GM13976 (cell line): ENCODE measurements at places on chromosomes 4 and X.

DNA sequence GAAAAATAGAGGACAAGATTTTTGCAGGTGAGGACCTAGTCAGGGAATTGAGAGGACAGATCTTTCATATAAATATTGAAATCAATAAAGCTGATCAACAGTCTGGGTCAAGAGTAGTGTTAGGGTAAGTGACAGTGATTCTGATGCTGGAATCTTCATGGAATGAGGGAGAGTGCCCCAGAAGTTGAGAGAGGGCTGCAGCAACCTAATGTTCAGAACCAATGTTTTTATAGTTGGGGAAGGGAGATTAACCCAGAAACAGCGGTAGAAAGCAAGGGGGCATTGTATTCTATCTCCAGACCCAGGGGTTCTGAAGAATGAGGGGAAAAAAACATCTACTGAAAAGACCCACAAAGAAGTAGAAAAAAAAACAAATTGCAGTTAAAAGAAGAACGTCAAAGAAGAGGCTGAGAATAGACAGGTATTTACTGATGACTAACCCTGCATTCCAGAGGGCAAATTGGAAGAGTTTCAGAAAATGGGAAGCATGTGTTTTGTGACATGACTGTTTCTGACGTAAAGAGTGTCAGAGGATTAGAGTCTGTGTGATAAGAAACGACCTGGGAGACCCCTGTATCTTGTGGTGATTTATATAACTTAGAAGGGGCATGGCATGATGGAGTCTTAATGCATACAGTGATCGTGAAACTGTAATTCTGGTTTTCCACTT is 819.6 kb upstream of the EPHA5 start:
- DNase-seq: no peak

GRCh38 chr4:60744767-60745166 is 455.4 kb upstream of the ADGRL3 start:
- DNase-seq: no peak

DNA sequence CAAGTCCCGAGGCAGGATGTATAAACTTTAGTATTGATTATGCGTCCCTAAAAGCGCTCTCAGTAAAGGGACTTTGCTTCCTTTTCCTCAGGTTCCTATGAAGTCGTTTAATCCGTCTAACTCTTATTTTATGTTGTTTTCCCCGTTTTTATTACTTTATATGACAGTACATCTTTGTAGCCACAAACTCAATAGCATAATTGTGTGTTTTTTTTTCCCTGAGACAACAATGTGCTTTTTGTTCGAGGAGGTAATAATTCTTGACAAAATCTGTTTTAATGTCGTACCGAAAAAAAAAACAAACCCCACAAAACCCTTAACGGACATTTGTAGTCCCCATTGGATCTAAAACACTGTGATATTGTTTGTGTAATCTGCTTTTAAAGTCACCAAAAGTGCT is 17.9 kb upstream of the PPP2R3B start:
- DNase-seq: no peak

- DNase-seq: no peak
Measured at GRCh38 chr4:39452153-39452859, 6.4 kb downstream of the RPL9 start.

DNA sequence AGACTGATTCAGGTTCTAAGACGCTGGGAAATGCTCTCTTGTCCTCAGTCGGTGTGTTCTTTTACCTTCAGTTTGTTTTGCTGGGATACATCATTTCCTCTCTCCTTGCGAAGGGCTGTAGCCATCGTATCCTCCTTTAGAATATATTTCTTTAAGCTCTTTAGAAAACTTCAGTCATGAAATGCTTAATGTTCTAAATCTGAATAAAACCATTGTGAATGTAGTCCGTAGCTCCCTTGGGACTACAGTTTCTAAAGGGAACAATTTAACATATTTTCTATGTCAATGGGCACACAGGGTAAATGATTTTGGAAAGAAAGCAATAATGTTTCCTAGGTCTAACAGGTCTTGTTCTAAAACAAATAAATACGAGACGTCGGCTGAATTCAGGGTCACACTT is 40.6 kb downstream of the STOX2 start:
- DNase-seq: no peak

GRCh38 chr4:154982187-154983047 is 201.3 kb downstream of the RBM46 start:
- DNase-seq: peak; percentile 39

DNA sequence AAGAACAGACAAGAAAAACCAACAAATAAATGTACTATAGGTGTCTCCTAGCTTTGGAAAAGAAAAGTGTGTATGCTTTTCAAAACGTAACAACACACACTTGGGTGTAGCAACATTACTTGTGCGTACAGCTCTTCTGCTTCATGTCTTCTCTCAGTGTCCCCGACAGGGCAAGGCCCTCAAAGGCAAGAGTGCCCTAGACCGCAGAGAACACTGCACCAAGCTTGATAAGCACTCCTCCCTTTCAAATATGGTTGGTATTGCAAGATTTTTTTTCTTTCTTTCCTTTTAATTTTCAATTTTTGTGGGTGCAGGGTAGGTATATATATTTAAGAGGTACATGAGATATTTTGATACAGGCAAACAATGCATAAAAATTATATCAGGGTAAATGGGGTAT is 106.8 kb downstream of the EIF4E start:
- no peak for DNase-seq

DNA sequence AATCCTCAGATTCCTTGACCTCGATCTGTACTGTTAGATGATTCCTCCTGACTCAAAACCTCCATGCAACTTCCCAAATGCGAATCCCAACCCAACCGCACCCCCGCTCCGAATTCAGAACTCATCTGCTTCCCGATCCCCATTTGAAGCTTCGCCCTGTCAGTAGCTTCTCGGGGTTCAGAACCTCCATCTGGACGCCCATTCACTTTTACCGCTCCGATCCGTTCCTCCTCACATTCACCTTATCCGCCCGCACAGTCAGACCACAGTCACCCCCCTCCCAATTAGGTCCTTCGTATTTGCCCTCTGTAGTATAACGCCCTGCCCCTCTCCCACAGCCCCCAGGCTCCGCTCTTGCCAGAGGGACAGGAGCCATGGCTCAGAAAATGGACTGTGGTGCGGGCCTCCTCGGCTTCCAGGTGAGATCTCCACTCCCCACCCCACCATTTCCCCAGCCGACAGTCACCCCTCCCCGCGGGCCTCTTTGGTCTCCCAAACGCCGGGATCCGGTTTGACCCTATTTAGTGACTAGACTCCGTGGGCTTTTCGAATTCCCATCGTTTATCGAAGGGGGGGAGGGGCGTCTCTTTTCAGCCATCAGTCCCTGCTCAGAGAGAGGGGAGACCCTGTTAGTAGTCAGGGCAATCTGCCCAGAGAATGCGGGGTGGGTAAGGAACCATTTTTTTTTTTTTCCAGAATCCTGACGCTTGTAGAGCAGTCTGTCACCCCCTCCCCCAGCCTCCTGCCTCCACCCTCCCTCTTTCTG is 691 bp downstream of the MAGED1 start:
- DNase-seq: no peak

DNA sequence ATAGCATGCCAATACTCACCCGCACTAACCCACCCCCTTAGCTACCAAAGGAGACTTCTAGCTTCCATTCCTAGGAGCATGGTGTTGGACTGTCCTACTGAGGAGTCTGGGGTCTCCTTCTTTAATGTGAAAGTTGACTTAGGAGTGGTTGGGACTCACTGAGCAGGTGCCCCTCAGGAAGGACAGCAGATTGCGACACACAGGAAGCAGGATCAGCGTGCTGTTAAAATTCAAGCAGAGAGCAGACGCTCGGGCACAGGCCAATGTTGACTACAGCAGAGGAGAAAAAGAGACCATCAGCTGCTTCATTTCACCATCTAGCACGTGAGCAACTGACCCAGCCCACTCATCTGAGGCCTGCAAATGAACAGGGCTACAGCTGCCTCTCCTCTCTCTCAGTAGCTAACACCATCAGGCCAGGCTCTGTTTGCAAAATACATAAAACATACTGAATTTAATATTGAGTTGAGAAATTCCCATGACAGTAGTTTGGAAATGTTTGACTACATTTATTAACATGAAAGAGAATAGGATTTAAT is 10.8 kb downstream of the NOX1 start:
- DNase-seq: no peak

DNA sequence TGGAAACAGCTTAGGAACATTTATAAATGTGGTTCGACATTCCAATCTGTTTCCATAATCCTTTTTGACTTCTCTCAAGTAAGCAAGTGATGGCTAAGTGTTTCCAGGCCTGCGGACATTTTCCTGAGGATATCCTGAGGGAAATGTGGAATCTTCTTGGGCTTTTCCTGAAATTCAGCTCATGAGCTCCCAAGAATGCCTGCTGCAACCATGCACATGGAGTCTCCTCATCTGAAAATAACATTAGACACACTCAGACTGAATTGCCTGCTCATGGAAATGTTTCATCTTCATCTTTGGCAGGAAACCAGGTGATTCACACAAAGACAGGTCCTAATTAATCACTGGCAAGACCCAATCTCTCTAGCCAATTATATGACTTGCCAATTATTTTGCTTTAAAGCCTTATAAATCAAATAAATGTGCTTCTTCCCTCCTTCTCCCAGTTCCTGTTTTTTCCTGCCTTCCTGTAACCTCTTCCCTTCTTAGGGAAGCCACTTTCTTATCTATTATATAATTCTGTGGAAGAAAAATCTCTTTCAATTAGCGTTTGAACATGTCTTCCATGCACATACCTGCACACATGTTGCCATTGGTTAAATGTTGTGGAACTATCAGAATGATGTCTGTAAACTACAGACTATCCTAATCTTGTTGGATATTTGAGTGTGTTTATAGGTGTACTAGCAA is 104.6 kb upstream of the MXRA5 start:
- no peak for DNase-seq

- no peak for DNase-seq
Measured at GRCh38 chr4:182193311-182193710, 49.9 kb upstream of the TENM3 start.

DNA sequence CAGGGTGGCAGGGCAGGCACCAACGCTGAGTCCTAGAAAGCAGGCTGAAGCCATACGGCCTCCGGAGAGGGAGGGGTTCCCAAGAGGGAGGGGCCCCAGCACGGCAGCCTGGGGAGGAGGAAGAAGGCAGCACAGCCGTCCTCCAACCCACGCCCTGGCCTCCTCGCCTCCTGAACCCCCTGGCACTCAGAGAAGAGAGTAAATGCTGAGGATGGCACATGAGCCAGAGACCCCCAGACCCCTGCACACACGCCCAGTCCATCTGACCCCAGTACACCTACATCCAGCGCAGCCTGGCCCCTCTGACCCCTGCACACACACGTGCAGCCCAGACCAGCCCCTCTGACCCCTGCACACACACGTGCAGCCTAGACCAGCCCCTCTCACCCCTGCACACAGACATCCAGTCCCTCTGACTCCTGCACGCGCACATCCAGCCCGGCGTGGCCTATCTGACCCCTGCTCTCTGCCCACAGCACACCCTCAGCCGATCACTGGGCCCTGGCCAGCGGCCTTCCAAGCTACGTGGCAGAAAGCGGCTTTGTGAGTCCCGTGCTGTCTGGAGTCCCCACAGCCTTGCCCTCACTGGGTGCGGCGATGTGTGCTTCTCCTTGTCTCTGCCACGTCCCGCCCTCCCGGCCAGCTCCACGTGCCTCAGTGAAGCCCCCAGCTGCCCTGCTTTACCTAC is 18.5 kb downstream of the ATP5ME start:
- no peak for DNase-seq

GRCh38 chr4:16952462-16952871 is 54.0 kb upstream of the LDB2 start:
- DNase-seq: no peak

DNA sequence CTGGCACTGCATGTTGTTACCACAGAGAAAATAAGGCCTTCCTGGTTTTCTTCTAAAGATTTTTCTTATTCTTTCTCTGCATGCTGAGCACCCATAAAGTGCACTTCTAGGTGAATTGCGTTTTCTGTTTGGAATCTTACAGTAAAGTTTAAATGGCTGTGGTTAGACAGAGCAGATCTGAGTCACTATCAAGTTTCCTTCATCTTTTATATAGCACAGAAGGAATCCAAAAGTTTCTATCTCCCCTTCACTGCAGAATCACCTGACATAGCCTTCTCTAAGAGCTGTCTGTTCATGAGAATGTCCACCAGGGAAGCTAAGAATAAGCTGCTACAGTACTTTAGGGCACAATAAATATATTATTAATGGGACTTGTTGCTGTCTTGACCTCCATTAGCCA is 455.5 kb upstream of the FAM241A start:
- DNase-seq: no peak

GRCh38 chr4:41140410-41140809 is 73.9 kb downstream of the APBB2 start:
- DNase-seq: no peak

- no peak for DNase-seq
Measured at GRCh38 chr4:107432451-107432850, 287.6 kb downstream of the PAPSS1 start.

DNA sequence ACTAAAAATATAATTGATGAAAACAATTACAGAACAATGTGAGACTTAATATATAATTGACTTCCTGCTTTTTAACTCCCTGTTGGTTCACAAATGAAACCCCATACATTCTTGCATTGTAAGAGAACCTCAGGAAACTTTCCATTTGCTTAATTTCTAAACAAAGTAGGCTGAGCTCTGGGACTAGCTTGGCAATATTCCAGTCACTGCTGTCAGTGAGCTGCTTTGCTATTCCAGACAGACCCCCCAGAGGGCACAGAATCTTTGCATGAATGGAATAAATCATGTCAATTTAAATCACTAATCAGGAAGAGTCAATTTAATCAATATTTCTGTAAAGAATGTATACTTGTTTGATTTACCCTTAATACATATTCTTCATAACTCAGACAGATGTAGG is 110.6 kb downstream of the NEXMIF start:
- no peak for DNase-seq

- no peak for DNase-seq
Measured at GRCh38 chr4:69984030-69984443, 11.7 kb upstream of the STATH start.

- DNase-seq: no peak
Measured at GRCh38 chr4:8556341-8557150, 23.6 kb upstream of the GPR78 start.

DNA sequence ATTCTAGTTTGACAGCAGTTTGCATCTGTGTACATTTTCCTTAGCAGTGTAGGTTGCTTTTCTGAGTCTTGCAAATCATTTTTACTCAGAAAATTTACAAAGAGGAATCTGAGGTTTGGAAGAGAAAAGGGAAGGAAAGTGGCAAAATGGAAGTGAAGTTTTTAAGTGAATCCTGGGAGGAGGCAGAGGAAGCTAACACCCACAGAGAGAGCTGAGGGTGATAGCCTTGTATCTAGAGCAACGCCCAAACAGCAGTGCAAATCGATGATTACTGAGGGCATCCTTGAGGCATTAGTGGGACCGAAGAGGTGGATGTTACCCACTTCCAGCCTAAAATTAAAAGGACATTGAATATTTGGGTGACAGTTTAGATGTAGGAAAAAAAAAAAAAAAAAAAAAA is 31.8 kb downstream of the KLF3 start:
- no peak for DNase-seq

DNA sequence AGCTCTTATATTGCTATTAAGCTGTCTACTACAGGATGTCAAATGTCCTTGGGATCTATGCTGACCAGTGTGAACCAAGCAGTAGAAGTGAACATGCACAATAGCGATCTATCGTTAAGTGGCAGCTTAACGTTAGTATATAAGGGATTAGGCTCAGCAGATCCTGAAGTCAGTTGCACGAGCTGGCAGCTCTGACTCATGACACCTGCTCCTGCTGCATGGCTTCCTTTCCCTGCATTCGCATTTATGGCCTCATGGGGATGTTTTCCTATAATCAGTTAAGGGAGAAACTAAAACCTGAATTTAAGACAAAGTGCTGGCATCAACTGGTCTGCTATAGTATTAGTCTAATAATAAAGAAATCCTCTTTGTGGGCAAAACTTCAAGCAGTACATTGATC is 12.7 kb upstream of the MCUB start:
- no peak for DNase-seq

GRCh38 chrX:72126048-72126415 is 5.7 kb downstream of the RTL5 start:
- DNase-seq: no peak
